CD8-positive, alpha-beta memory T cell (primary cell): ENCODE measurements at places on chromosomes 16 and 17. TPM values are rescaled to one million over a fixed set of nuclear protein-coding genes. Genes with fewer than 3 reads are reported as not detected.
A peak's percentile ranks its signal among the peaks of the same experiment; 100 is the strongest.

Gene TP53TG3
- not detected for total RNA-seq

Gene SLC22A31
- total RNA-seq: not detected

Gene PRSS36
- total RNA-seq: 0.44 TPM

Gene SLC16A5
- 1.3 TPM for total RNA-seq

DNA sequence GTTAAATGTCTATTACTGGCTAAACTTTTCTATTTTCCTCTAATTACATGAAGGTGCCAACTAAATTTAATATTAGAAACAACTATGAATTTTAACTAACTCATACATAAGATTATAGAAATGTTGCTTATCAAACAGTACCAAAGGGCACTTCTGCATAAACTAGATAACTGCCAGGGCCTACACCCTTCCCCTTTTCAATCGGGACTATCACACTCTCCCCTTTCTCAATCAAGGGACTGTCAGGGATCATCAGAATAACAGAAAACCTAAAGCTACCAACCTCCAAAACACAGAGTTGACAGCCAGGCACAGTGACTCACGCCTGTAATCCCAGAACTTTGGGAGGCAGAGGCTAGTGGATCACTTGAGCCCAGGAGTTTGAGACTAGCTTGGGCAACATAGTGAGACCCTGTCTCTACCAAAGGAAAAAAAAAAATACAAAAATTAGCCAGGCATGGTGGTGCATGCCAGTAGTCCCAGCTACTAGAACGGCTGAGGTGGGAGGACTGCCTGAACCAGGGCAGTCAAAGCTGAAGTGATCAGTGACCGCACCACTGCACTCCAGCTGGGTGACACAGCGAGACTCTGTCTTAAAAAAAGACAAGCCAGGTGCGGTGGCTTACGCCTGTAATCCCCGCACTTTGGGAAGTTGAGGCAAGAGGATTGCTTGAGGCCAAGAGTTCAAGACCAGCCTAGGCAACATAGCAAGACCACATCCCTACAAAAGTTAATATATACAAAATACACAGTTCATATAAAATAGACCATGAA, 3.2 kb upstream of the PHLPP2 start:
- peaks cover 8% of the 10 kb centered on the region for H3K36me3 ChIP-seq
- no peak for DNase-seq
- H3K27me3 ChIP-seq: no peaks in the 10 kb centered on the region
- no peak overlapping the region for H3K4me3 ChIP-seq
- H3K4me1 ChIP-seq: peaks cover 6% of the 10 kb centered on the region
- no peak overlapping the region for H3K27ac ChIP-seq

DNA sequence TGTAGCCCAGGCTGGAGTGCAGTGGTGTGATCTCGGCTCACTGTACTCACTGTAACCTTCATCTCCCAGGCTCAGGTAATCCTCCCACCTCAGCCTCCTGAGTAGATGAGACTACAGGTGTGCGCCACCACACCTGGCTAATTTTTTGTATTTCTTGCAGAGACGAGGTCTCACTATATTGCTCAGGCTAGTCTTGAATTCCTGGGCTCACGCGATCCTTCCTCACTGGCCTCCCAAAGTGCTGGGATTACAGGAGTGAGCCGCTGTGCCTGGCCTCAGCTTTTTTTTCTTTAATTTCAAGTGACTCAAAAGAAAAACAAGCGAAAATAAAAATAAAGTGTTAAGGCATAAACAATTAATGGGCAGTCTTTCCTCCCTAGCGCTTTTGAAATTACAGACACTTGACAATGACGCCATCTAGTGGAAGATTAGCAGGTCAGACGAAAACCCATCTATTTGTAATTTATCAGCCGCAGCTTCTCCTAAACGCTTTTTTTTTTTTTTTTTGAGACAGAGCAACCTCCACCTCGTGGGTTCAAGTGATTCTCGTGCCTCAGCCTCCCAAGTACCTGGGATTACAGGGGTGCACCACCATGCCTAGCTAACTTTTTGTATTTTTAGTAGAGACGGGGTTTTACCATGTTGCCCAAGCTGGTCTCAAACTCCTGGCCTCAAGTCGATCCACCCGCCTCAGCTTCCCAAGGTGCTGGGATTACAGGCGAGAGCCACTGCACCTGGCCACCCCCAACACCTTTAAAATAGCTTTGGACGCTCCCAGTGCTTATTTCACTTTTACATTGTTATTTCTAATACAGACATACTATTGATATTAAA, 28.1 kb upstream of the PECAM1 start:
- no peaks in the 10 kb centered on the region for H3K4me1 ChIP-seq
- H3K27me3 ChIP-seq: no peaks in the 10 kb centered on the region
- no peak overlapping the region for H3K4me3 ChIP-seq
- DNase-seq: no peak

GRCh38 chr16:67541391-67542263, 13.0 kb downstream of the RIPOR1 start:
- no peak overlapping the region for H3K4me3 ChIP-seq
- DNase-seq: no peak
- H3K4me1 ChIP-seq: peaks cover 34% of the 10 kb centered on the region
- no peaks in the 10 kb centered on the region for H3K27me3 ChIP-seq
- H3K27ac ChIP-seq: no peak overlapping the region
- H3K36me3 ChIP-seq: no peaks in the 10 kb centered on the region

GRCh38 chr16:88535191-88535856, 34.9 kb upstream of the ZC3H18 start:
- H3K27ac ChIP-seq: no peak overlapping the region
- H3K36me3 ChIP-seq: no peaks in the 10 kb centered on the region
- no peak overlapping the region for H3K4me3 ChIP-seq

- H3K27ac ChIP-seq: no peak overlapping the region
- no peak overlapping the region for H3K4me3 ChIP-seq
Observed at GRCh38 chr17:21077281-21077680, 34.5 kb upstream of the USP22 start.

- H3K4me3 ChIP-seq: no peak overlapping the region
- no peaks in the 10 kb centered on the region for H3K4me1 ChIP-seq
- no peak for DNase-seq
- no peaks in the 10 kb centered on the region for H3K36me3 ChIP-seq
- no peaks in the 10 kb centered on the region for H3K27me3 ChIP-seq
- H3K27ac ChIP-seq: no peak overlapping the region
Observed at GRCh38 chr17:65677932-65678331, 116.5 kb upstream of the AXIN2 start.

- H3K27me3 ChIP-seq: peaks cover 20% of the 10 kb centered on the region
- H3K4me3 ChIP-seq: no peak overlapping the region
- no peaks in the 10 kb centered on the region for H3K36me3 ChIP-seq
- DNase-seq: no peak
Observed at GRCh38 chr16:56591377-56592060, 2.2 kb downstream of the MT3 start.

DNA sequence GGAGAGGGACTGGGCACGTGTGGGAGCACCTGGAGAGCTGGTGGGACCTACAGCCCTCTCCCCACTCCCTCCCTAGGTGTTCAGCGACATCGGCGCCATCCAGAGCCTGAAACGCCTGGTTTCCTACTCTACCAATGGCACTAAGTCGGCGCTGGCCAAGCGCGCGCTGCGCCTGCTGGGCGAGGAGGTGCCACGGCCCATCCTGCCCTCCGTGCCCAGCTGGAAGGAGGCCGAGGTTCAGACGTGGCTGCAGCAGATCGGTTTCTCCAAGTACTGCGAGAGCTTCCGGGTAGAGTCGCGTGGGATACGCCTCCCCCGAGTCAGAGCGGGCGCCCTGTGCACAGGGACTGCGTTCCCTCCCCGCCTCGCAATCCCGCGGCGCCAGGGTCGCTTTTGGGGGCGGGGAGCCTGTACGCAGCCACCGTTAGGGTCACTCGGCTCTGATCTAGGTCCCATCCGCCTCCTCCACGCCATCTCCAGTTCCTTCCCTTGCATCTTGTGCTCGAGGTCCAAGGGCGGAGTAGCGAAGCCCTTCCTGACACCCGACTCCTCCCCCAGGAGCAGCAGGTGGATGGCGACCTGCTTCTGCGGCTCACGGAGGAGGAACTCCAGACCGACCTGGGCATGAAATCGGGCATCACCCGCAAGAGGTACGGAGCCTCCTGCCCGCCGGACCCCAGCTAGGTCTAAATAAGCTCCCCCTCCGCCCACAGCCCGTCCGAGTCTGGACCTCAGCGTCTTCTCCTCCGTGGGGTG, 13.0 kb downstream of the SARM1 start:
- H3K36me3 ChIP-seq: no peaks in the 10 kb centered on the region
- no peaks in the 10 kb centered on the region for H3K27me3 ChIP-seq
- peak overlapping the region; percentile 31 for H3K27ac ChIP-seq
- H3K4me1 ChIP-seq: peaks cover 19% of the 10 kb centered on the region
- DNase-seq: peak; percentile 57
